ENCODE measurements at places on chromosomes 13 and 19.
A peak's percentile ranks its signal among the peaks of the same experiment; 100 is the strongest.

DNA sequence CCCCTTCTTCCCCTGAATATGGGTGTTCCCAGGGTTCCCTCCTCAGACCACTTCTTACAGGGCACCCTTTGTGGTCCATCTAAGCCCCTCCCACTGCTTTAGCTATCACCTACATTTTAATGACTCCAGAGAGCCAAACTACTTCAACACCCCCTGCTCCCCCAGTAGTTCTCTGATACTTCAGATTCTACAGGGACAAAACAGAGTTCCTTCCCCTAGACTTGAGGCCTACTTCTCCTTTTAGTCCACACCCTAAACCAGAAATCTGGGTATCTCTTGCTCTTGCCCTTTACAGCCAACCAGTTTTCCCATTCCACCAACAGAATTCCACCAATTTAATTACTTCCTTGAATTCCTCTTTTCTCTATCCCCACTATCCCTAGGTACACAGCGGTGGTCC lies 107.2 kb downstream of the KCNRG start:
- DNase-seq = no peak

DNA sequence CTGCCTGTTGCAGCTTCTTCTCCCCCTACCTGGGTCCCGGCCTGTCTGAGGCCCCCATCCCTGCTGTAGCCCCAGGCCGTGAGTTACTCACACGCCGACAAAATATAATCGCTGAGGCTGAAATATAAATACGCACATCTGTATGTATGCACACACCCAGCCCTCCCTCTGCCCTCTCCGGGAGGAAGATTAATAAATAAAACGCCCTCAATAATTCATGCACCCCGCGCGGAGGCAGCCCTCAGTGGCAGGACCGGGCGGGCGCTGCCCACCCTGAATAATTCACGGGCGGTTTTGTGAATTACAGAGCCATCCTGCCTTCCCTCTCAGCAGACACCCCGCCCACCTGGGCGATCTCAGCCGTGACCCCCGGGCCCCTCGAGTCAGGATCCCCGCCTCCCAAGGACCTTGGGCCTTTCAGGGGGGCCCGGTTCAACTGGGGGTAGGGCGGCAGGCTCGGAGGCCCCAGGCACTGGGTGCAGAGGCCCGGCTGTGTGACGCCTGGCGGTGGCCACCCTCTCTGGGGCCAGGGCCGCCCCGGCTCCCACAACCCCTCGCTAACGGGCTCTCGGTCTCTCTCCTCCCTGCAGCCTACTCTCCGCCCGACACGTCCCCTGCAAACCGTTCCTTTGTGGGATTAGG lies 24.2 kb downstream of the SMIM24 start:
- no peak for DNase-seq

DNA sequence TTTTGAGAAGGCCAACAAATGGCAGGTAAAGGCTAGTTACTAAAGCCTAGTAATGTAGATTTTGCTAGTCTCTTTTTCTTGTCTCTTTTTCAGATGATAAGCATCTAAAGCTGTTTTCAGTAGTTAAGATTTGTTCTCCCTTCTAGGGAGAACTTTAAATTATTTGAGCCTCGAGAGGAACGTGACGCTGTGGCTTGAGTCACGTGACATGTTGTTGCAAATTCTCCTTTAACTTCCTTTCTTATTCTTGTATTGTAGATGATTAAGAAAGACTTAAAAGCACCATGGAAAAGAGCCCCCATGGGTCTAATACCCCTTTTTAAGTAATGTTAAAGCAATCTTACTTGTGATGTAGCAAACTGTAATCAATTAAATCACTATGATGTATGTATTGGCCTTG lies 2698.7 kb downstream of the PCDH9 start:
- DNase-seq = no peak

DNA sequence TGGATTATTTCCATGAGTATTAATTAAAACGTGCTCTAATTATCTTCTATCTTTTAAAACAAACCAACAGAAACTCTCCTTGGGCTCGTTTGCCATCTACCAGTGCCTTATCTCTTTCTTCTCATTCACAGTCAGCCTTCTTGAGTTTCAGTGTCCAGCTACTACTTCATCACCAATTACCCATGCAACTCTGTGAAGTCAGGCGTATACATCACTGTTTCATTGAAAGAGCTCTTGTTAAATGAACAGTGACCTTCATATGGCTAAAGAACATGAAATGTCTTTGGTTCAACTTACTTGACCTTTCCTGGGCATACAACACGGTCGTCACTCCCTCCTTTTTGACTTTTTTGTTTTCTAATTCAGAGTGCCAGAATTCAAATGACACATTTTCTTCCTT lies 5.2 kb upstream of the IFT88 start:
- no peak for DNase-seq

DNA sequence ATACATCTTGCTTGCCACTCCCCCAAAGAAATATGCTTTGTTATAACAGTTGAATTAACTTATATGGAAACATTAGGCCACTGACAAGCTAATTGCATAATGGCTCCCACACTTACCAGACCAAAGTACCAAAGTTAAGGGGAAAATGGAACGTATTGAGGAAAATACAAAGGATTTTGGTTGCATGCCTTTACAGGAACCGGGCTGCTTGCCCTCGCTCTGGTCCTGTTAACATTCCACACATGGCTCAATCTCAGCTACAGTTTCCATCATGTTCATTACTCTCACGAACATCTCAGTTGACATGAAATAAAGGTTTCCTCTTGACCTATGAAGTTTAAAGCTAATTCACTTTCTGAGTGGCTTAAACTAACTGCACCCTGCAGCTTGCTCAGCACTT lies 220.7 kb upstream of the RXFP2 start:
- no peak for DNase-seq

- no peak for DNase-seq
Measured at GRCh38 chr19:15828121-15828610, 12.7 kb upstream of the OR10H1 start.

- no peak for DNase-seq
Measured at GRCh38 chr19:49818649-49819370, 721 bp downstream of the MED25 start.

DNA sequence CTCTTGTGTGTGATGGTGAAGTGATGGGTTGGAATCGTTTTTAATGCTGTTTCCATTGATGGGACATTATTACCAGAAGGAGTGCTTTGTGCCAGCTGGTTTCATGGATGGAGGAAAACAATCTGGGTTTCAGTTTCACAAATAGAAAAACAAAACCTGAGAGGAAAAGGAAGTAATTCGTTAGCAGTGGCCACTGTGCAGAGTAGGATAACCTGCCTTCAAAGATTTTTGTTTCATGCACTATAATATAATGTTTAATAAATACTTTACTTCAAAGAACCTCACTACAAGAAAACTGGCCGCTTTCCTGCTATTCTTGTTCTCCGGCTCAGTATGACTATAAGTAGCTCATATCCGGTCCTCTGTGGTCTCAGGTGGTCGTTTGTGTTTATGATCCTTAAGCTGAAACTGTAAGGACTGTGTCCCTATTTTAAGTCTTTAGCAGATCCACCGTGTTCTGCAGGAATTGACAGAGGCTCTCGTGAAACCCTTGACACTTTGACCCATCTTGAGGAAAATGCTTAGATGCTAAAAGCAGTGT lies 104.7 kb downstream of the GGACT start:
- DNase-seq = no peak

DNA sequence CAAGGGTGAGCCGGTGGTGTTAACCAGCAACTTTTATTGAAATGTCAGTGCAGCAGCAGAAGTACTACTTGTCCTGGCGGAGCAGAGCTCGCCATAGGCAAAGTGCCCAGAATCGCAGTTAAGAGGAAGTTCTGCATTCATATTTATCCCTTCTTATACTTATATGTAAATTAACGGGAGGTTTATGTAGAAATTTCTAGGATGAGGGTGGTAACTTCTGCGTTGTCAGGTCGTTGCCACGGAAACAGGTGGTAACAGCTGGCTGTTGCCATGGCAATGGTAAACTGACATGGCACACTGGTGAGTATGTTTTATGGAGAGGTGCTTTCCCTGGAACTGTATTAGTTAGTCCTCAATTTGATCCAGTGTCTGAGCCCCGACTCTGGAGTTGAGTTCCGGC lies 2494.9 kb upstream of the PCDH20 start:
- no peak for DNase-seq

DNA sequence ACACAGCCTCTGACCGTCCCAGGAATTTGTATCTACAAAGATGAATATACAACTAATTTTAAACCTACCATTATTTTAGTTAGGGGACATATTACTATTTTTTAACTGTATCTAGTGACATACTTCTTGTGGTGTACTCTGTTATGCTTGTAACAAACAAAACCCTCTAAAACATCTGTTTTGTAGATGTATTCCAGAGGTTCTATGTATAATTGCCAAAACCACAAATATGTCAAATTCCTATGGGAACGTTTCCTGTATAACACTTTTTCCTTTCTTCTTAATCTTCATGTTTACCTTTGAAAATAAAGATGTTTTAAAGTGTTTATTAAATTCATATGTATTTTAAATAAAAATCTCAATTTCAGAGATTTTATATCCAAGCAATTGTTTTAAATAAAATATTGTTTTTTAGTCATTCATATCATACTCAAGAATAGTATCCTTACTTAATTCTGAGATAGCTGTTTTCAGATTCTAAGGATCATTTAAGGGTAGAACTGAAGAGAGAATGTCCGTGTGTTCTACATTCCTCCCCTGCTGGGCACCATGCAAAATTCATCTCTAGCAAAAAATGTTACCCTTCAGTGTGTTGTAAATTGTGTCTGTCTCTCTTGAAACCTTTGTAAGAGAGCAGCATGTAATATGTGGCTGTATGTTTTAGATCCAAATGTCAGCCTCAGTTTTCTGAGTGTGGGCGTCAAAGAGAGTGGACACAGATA lies 1327.7 kb downstream of the EFNB2 start:
- no peak for DNase-seq

DNA sequence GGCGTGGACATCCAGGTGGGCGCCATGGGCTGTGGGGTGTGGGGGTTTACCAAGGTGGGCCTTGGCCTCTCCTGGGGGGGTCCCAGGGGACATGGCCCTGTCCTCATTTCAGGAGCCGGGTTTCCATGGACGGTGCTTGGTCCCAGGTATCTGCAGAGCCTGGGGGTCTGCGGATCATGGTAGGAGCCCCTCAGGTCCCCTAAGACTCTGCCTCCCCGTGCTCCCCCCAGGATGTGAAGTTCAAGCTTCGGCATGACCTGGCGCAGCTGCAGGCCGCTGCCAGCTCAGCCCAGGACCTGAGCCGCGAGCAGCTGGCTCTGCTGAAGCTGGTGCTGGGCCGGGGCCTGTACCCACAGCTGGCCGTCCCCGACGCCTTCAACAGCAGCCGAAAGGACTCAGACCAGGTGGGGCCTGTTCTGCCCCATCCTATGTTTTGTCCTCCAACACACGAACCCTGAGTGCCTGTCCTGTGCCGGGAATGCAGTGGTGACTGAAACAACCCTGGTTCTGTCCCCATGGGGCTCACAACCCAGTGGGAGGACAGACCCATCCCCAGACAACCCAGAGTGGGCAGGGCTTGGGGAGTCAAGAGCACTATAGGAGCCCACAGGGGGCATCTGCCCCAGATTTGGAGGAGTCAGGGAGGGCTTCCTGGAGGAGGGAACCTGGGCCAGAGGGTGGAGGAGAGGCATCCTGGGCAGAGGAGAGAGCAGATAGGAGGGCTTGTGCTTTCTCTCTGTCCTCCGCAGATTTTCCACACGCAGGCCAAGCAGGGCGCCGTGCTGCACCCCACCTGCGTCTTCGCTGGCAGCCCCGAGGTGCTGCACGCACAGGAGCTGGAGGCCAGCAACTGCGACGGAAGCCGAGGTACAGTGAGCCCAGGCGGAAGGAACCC lies 26.8 kb downstream of the DHX34 start:
- DNase-seq = no peak

DNA sequence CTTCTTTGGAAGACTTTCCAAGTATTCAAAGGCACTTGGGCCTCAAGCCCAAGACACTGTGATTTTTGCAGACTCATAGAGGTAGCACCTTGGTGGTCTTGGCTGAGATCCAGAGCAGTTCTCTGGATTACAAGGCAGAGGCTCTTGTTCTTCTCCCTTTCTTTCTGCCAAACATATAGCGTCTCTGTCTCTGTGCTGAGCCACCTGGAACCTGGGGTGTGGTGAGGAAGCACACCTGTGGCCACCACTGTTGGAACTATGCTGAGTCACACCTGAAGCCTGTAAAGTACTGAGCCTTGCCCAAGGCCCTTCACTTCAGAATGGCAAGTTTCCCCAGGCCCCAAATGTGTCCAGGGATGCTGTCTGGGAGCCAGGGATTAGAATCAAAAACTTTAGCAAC lies 127.5 kb downstream of the FREM2 start:
- DNase-seq = no peak

DNA sequence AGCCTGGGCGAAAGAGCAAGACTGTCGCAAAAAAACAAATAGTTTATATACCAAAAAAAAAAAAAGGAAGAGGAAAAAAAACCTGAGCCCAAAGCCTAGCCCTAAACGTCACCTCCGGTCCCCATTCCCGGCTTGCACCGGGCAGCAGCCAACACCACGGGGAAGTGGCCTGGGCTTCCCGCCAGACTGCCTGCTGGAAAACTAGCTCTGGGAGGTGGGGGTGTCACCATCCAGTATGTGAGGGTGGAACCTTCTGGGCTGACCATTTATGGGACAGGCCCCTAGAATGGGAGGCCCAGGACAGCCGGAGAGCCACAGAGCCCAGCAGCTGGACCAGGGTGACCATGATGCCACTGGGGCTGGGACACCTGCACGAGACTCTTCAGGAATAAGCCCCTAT lies 37.3 kb downstream of the IL12RB1 start:
- DNase-seq = peak; percentile 77

DNA sequence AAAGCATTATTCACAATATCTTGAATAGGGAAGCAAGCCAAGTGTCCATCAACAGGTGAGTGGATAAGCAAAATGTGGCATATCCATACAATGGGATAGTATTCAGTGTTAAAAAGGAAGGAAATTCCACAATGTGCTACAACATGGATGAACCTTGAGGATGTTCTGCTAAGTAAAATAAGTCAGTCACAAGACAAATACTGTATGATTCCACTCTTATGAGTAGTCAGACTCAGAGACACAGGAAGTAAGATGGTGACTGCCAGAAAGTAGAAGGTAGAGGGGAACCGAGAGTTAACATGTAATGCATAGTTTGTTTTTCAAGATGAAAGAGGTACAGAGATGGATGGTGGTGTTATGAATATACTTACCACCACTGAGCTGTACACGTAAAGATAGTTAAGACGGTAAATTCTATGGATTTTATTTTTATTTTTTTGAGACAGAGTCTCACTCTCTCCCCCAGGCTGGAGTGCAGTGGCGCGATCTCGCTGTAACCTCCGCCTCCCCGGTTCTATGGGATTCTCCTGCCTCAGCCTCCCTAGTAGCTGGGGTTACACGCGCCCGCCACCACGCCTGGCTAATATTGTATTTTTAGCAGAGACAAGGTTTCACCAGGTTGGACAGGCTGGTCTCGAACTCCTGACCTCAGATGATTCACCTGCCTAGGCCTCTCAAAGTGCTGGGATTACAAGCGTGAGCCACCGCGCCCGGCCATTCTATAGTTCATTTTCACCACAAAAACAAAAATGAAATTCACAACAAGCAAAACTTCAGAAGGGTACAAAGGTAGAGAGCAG lies 1.0 kb upstream of the CHAMP1 start:
- DNase-seq = no peak

- DNase-seq = no peak
Measured at GRCh38 chr13:64371045-64371444, 2859.1 kb downstream of the PCDH9 start.

Data from ascending aorta (tissue), 2 donors.